NT2/D1 (cell line): ENCODE measurements at places on chromosomes 3 and 15.

GRCh38 chr3:132456571-132456970, 39.3 kb downstream of the DNAJC13 start:
- no peak for DNase-seq

GRCh38 chr3:157499342-157499963, 3.8 kb downstream of the VEPH1 start:
- peak; percentile 74 for DNase-seq

DNA sequence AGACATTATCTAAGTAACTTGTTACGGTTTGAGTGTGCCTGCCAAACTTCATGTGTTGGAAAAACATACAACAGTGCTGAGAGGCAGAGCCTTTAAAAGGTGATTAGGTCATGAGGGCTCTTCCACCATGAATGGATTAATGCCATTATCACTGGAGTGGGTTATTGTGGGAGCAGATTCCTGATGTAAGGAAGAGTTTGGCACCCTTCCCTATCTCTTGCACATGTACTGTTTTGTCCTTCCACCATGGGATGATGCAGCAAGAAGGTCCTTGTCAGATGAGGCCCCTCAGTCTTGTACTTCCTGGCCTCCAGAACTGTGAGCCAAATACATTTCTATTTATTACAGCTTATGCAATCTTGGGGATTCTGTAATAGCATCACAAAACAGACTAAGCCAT, 413.9 kb downstream of the EPHA3 start:
- no peak for DNase-seq

DNA sequence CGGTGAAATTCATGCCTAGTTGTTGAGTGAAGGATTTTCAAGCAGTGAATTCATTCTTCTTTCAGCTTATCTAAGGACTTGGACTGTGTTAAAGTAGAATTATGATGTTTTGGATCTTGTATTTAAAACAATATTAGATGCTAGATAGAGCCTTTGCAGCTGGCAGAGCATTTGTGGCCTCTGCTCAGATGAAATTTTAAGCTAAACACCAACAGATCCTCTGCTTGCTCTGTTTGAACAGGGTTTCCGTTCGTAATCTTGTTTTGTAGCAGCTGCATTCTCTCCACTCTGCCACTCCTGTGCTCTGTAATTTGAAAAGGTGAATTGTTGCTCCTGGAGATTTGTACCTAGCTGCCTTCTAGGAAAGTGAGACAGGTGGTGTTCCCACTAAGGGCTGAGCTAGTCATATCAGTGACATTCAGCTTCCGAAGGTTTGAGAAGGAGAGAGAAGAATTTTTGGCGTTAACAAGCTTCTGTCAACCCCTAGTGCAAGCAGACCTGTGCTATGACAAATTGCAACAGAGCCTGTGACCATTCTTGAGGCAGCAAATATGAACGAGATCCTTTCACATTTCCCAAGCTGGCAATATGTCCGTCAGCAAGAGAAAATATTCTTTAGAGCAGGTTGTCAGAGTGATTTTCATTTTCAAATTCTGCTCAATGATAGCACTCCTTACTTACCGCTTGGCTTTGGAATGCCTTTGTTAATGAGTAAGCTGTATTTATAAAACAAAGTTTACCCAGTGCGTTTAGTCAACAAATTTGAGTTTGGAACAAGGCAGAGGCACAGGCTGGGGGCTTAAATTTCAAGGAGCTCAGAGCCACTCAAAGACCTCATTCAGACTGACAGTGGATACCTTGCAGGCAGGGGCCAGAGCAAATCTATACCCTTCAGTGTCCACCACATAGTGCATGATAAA, 5.3 kb downstream of the CHST2 start:
- DNase-seq, result no peak

- no peak for DNase-seq
Measured at GRCh38 chr3:12046406-12046805, 42.2 kb downstream of the SYN2 start.

- no peak for DNase-seq
Measured at GRCh38 chr15:85828126-85828525, 33.4 kb upstream of the KLHL25 start.

- DNase-seq, result no peak
Measured at GRCh38 chr3:138220242-138220641, 33.1 kb downstream of the ARMC8 start.

GRCh38 chr3:10354361-10355015, 33.6 kb upstream of the SEC13 start:
- no peak for DNase-seq

GRCh38 chr15:89038146-89038545, 50.1 kb upstream of the ABHD2 start:
- DNase-seq, result no peak

DNA sequence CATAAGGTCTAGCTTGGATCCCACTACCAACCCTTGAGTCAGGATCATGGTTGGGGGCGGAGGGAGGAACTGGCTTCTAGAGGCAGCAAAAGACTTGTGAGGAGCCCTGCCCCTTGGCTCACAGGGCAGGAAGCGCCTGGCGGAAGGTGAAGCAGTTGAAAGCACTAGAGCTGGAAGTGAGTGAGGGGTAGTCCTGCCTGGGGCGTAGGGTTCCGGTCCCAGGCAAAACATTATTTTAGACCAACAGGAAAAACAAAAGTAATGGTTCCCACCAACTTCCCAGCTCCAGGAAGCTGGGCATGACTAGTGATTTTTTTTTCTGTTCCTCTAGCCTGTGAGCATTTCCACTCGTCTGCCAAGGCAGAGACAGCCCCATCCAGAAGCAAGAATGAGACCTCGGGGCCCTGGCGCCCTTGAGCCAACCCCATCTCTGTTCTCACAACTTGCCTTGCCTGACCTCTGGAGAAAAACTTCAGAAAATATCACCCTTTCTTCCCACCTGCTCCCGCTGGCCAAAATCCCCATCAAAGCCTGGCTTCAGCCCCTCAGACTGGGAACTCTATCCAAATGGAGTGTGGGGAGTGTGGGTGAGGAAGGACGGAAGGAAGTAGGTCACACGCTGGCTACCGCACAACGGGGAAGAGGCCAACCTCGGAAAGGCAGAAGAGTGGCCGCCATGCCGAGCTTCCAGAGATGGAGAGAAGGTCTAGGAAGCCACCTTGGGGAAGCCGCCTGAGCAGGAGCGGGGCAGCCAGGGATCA, 57.5 kb downstream of the RBPMS2 start:
- DNase-seq, result no peak

DNA sequence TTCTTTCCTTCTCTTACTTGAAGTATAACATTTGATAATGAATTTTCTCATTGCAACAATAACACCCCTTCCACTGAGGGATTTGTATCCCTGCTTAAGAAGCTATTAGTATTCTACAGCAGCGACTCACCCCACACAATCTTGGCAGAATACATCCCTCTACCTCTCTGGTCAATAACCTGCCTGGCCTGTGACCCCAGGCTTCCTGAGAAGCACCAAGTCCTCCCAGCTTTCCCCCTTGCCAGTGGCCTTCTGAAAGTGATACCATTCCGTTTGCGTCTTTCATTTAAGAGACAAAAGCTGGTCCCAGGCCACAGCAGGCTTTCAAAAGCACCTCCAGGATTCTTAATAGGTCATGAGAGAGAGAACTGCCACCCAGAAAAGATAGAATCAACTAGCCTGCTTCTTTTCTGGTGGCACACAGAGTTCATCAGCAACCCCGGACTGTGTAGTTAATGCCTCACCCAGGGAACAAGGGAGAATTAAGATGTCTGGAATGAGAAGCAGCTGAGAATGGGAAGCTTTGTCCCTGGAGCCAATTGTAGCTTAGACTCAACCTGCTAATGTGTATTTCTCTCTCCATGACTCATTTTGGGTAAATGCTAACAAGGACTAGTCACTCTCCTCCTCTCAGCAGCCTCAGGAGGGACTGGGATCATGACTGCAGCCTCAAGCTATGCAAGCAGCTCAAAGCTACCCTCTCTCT, 101.0 kb upstream of the CPNE4 start:
- DNase-seq, result peak; percentile 59

- DNase-seq, result no peak
Measured at GRCh38 chr3:14153663-14154062, 24.7 kb downstream of the XPC start.

GRCh38 chr3:151806838-151807237, 7.1 kb upstream of the AADAC start:
- DNase-seq, result no peak

DNA sequence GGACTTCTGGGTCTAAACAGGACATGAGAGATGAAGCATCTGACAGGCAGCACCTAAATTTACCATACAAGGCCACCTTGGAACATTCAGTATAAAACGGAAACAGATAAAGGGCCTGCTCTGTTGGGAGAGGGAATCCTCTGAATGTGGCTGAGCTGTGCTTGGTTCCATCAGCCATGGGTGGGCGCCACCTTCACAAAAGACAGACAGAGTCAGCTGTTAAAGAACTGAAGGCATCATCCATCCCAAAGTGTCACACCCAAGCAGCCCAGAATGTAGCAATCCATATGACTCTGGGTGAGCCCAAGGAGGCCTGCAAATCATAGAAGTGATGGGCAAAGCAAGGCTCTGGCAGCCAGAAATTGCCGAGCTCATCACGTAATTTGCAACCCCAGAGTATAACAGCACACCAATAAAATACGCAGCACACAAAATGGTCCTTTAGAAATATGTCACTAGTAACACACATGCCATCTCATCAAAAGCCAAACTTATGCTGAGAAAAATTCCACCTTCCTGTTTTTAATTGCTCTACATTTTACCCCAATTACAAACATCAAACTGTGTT, 24.8 kb upstream of the RBP1 start:
- peak; percentile 23 for DNase-seq

- peak; percentile 22 for DNase-seq
Measured at GRCh38 chr15:55344206-55344605, 25.2 kb downstream of the PIGB start.

GRCh38 chr3:128229106-128229857, 76.0 kb downstream of the EEFSEC start:
- DNase-seq, result no peak

DNA sequence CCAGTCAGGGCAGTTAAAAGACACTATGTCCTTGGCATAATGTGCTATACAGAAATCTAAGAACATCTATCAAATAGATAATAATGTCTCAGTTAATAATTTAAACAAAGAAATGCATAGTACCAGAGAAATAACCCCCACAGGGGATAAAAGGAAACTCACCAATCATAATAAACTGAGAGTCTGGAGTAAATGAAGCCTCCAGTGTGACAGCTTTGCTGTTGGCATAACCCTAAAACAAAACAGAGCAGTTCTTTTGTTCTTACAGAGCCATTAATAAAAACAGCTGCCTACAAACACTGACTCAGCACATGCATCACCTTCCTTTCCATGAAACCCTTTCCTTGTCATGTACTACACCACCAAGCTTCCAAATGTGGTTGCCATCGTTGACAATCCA, 13.5 kb downstream of the PPM1M start:
- DNase-seq, result no peak

DNA sequence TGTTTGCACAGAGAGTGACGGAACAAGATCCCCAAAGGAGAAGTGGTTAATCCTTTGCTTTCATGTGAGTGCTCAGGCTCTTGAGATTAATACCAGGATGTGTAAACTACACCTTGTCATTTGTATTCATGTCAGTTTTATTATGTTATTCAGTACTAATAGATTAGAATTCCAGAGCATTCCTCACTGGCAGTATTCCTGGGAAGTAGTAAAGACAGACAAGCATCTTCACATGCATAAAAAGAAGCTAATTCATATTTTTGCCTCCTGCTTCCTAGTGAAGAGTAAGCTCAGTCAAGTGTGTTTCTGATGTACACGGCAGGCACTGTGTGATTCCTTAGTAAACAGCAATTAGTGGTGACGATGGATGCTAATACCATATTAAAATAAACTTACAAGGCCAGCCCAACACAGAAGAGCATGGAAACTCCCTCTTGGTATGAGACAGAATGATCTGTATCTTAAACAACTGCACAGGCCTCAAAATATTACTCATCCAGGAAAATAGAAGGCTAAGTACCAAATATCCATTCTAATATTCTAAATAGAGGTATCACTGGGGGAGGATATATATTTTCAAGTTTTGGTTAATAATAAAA, 336.8 kb upstream of the MCTP2 start:
- DNase-seq, result no peak

- DNase-seq, result no peak
Measured at GRCh38 chr15:91861223-91861622, 7.7 kb downstream of the SLCO3A1 start.

DNA sequence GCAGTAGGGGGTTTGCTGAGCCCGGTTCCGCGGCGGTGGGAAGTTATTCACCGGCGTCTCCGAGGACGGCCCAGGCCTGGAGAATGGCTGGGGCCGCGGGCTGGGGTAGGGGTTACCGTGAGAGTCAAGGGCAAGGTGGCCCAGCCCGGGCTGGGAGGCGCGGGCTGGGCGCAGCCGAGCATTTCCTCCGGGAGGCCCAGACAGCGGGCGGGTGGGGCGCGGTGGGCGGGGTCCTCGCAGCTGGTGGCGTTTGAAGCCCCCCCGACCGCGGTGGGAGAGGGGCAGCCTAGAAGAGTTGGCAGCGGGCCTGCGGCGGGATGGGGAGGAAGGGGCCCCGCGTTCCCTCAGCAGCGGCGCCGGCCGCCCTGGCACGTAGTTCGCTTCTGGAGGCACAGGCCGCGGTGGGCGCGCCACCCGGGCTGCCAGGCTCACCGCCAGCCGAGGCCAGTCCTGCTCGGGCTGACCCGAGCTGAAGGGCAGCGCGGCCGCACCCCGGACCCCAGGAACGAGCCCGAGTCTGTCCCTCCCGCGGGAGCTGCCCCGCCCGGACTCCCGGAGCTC, 960 bp upstream of the KLF13 start:
- no peak for DNase-seq

DNA sequence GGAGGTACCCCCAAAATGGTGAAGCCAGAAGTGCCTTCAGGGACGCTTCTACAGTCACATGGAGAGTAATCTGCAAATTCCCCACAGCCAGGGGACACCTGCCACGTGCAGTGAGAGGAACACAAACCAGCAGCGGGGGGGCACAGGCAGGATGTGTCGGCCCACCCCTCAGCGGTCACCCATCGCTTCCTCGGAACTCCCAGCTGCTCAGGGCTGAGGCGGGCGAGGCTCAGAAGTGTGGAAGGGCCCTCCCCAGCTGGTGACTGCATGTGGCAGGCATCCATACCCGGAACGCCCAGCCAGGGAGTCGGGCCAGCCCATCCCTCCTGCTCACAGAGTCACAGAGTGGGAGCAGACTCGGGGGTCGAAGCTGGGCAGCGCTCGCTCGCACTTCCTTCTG, 63.7 kb downstream of the SLC12A8 start:
- DNase-seq, result no peak

GRCh38 chr3:124785973-124786372, 55.7 kb downstream of the UMPS start:
- no peak for DNase-seq

DNA sequence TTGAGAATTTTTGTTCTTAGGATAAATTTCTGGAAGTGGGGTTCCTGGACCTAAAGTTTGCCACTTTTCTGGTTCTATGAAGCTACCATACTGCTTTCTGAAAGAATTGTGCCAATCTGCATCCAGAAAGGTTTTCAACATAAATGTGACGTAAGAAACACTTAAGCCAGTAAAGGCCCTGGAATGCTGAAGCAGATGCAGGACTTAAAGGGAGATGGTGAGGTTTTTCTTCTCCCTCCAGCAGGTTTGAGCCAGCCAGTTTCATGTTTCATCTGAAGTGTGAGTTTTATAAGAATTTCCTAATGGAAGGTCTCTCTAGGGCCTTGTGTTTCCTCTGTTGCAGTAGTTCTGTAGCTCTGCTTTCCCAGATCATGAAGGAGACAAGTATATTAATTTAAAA, 33.1 kb downstream of the ZNF592 start:
- no peak for DNase-seq

- no peak for DNase-seq
Measured at GRCh38 chr3:28462866-28463265, 114.2 kb upstream of the AZI2 start.

- no peak for DNase-seq
Measured at GRCh38 chr15:29270169-29270955, 740 bp upstream of the NSMCE3 start.

GRCh38 chr15:76309601-76310330, 1.5 kb downstream of the ETFA start:
- DNase-seq, result no peak
